ENCODE measurements at places on chromosomes 1 and 21.

- DNase-seq = no peak
Observed at GRCh38 chr1:61230523-61230922, 148.2 kb downstream of the NFIA start.

DNA sequence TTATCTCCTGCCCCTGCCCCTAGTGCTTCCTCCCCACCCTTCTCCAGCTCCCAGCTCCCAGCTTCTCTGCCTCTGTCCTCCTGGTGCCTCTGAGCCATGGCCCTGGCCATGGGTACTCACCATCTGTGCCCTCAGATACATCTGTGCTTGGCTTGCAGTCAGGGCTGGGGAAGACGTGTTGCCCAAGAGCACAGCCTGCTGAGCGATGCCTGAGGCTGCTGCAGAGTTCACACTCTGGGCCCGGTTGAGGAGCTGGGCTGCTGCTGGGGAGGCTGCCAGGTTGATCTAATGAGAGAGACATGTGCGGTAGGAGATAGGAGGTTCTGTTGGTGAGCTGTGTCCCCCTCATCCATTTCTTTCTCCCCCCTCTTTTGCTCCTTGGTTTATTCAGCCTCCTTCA is 49.4 kb upstream of the A3GALT2 start:
- DNase-seq = no peak

DNA sequence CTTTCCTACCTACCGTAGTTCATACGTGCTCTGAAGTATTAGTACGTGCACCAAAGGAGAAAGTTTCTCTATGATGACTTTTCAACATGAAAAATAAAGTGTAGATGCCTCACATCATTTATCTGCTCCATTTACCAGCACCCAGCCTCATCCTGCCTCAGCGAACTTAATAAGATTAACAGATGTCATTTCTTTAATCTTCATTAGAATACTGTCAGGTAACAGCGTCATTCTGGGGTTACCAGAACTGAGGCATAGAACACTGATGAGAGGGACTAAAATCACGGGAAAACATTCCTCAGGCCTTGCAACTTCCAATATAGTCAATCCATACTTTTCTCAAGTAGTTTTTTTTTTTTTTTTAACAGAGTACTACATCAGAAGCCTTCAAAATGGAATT is 43.2 kb upstream of the DISC1 start:
- DNase-seq = no peak

GRCh38 chr21:8993284-8993942 is 1528.0 kb upstream of the TPTE start:
- peak; percentile 17 for DNase-seq

DNA sequence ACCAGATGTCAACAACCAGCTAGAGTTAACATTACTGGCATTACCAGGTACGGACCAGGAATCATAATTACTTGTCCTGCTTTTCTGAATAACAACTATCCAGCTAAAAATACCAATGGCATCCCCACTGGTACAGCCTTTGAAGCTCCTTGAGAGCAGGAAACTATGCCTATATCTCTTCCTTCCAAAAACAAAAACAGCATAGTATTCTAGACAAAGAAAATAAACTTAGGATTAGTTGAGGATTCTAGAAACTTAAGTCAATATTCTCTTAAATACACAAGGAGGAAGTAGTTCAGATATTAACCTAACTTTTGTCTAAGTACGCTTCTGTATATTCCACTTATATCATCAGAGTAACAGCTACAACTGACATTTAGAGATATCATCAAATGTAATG is 3.0 kb downstream of the FUBP1 start:
- DNase-seq = no peak

- peak; percentile 38 for DNase-seq
Observed at GRCh38 chr1:17732475-17732874, 22.7 kb upstream of the ACTL8 start.

DNA sequence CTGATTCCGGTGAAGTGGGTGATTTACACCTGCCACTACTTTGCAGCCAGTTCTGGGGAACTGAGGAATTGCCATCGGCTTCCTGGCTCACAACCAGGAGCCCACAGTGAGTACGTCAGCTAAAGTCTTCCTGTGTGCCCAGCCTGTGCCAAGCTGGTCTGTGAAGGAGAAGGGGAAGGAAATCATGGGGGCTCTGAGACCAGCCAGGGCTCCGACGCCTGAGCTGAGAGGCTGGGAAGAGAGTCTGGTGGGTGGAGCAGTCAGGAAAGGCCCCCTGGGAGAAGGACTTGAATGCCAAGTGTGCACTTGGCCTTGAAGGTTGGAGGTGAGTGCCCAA is 1.2 kb downstream of the LURAP1 start:
- DNase-seq = no peak

DNA sequence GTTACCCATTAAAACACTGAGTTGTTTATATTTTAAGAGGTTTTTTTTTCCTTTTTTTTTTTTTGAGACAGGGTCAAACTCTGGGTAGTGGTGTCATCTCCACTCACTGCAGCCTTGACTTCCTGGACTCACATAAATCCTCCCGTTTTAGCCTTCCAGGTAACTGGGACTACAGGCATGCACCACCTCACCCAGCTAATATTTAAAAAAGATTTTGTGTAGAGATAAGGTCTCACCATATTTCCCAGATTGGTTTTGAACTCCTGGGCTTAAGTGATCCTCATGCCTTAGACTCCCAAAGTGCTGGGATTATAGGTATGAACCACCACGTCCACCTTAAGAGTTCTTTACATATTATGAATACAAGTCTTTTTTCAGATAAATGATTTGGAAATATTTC is 146.5 kb downstream of the COQ8A start:
- DNase-seq = no peak

GRCh38 chr1:31422505-31423319 is 9.7 kb downstream of the SERINC2 start:
- peak; percentile 84 for DNase-seq

GRCh38 chr21:41066086-41066938 is 101.6 kb upstream of the BACE2 start:
- no peak for DNase-seq

GRCh38 chr21:14687268-14687625 is 141.1 kb upstream of the SAMSN1 start:
- DNase-seq = no peak

- DNase-seq = peak; percentile 54
Observed at GRCh38 chr1:200708769-200709168, 29.9 kb upstream of the CAMSAP2 start.

DNA sequence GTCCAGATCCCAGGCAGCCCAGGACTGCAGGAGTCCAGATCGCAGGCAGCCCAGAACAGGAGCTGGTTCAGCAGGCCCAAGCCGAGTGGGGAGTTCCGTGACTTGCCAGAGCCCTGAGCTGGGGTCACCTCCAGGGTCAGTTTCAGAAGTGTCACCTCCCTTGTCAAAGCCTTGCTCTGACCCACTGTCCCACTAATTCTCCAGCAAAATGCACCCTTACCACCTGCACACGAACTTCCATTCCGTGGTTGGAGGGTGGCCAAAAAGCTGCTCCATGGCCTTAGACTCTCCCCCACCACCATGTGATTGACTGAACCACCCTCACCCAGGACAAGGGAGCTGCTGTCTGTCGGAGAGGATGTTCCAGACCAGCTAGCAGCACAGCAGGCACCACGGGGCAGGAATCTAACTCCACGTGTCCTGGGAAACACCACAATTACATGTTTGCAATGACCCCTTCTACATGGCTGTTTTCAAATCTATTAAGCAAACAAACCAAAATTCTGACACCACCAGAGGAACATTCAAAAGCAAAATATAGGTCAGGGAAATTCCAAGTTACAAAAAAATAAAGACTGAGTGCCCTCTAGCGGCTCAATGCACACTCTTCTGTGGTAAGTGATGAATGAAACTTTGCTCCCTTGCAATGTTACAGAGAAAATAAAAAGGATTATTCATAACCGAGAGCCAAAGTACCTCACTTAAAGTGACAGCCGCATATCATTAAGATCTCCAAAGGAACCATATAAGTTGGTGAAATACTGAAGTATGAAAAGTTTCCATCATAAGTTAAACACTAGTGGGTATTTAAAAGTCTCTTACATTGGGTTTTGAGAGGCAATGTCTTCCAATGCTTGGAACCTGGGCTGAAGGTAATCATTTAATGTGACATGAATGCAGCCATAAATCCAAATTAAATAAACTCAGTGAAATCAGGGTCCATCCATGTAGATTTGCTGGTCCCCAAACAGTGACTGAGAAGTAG is 76.3 kb downstream of the NPHP4 start:
- peak; percentile 17 for DNase-seq

DNA sequence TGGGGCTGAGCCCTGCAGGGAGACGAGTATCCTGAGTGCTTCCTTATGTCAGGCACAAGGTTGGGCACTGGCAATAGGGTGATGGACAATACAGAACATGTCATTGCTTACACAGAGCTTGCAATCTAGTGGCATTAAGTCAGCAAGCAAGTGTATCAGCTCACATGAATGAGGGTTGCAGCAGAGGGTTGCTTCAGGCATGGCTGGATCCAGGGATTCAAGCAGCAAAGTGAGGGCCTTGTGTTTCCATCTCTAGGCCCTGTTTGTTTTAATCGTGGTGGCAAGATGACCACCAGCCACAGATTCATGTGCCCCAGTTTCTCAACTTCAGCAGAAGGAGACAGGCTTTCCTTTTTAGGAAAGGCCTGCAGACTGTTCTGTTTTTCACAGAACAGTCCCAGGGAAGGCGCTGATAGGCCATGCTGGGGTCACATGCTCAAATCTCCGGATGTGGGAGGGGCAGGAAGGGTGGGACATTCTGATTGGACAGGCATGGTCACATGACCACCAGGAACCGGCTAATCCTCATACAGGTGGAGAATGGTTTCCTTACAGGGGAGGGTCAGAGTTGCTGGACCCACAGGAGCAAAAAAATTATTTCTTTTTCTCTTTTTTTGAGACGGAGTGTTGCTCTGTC is 14.4 kb downstream of the PLOD1 start:
- DNase-seq = no peak

DNA sequence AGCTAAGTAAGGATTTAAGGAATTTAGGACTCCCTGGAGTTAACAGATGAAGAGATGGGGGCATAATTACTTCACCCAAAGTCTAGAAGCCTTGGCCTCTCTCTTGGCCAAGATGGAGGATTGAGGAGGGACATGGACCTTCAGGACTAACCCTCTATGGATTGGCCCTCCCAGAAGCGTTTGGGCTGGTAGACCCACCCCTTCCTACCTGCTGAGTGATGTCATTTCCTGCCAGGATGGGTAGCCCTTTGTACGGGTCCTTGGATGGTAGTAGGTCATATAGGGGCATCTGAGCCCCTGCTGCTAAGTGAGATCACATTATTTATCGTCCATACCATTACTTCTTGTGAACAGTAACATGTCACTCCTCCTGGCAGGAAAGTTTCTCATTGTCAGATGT is 17.7 kb downstream of the LURAP1 start:
- no peak for DNase-seq

GRCh38 chr1:103937763-103938357 is 188.2 kb downstream of the AMY1C start:
- no peak for DNase-seq

DNA sequence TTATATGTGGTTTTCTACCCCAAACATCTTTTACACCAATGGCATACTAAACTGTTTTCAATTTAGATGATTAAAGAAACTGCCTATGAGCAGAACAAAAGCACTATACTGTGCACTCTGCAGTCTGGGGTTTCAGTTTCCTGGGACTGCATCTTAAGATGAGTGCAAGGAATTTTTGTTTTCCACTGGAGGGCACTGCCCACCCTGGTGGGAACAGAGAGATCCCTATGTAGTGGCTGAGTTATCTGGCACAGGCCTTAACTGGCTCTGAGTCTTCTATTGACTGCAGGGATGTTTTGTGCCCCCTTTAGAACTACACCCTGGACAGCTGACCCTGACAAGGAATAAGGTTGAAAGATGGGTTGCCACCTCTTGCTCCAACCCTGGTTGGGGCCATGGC is 12.0 kb downstream of the PROK1 start:
- DNase-seq = no peak

DNA sequence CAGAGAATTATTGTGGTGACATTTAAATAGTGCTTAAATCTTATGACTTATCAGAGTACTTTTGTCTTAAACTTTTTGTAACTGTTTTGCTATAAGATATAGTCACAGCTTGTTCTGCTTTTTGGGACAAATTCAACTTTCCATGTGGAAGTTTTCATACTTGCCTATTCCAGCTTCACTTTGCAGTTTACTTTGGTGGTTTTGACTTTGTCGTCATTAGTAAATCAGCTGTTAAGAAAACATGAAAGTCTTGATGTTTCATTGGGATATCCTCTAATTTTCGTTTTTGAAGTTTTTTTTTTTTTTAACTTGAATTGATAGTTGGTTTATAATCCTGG is 31.3 kb downstream of the SDCCAG8 start:
- DNase-seq = no peak

DNA sequence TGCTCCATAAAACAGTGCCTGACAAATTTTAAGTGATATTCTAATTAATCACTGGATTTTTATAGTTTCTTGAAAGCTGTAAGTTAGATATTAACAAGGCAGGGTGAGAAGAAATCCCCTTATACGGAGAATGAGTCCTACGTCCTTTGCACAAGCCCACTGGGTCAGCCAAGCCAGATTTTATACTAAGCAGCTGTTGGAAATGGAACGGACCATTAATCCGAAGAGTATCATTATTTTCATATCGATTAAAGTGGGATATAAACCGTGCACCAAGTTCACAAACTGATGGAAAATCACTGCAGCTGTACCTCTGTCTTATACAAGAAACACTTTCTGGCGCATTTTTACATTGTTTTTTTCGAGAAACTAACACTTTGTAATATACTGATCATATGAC is 35.2 kb downstream of the SPAG17 start:
- no peak for DNase-seq

GRCh38 chr1:246091477-246091876 is 415.6 kb downstream of the SMYD3 start:
- DNase-seq = no peak

GRCh38 chr1:42210421-42211133 is 46.0 kb upstream of the GUCA2A start:
- no peak for DNase-seq

DNA sequence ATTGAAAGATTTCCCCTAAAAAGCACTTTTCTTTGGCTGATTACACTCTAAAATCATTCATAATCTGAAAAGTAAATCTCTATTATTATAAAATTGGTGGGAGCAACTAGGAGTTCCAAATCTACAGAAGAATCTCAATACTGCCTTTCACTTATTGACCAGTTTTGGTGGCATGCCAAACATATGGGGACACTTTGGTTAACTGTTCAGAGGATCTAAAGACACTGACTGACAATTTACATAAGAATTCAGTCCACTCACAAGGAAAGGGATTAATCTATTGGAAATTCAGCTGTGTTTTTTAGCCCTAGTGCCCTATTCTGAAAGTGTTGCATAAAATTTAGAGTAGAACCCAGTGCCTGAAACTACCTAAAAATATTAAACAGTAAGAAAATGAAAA is 113.6 kb downstream of the LRRC40 start:
- no peak for DNase-seq

- peak; percentile 37 for DNase-seq
Observed at GRCh38 chr1:66764994-66765578, 12.8 kb downstream of the DYNLT5 start.

DNA sequence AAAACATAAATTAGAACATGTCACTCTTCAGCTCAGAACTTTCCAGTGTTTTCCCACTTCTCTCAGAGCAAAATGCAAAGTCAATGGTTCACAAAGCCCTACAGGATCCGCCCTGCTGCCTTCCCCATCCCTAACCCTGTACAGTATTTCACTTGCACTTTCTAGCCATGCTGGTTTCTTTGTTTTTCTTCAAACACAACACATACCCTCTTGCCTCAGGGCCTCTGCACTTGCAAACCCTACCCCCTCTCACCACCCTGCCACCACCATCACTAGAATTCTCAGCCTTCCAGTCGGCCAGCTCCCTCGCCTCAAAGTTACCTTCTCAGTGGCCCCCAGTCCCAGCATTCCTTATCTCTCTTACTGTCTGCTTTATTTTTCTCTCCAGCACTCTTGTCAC is 17.6 kb downstream of the TEX35 start:
- no peak for DNase-seq
